DND-41 (cell line): ENCODE measurements at places on chromosomes 4 and X.

- H3K4me1 ChIP-seq: no peaks in the 10 kb centered on the region
- no peaks in the 10 kb centered on the region for H3K27me3 ChIP-seq
- no peak for DNase-seq
- no peaks in the 10 kb centered on the region for H3K36me3 ChIP-seq
- no peak overlapping the region for H3K4me3 ChIP-seq
These were observed 177.3 kb upstream of the SLIT2 start for GRCh38 chr4:20074450-20074849.

- no peaks in the 10 kb centered on the region for H3K4me1 ChIP-seq
- DNase-seq: no peak
- no peaks in the 10 kb centered on the region for H3K36me3 ChIP-seq
These were observed 48.6 kb upstream of the DCX start for GRCh38 chrX:111460607-111461006.

GRCh38 chr4:142846729-142847596 is 862 bp upstream of the INPP4B start:
- DNase-seq: peak; percentile 77
- no peaks in the 10 kb centered on the region for H3K27me3 ChIP-seq
- H3K4me1 ChIP-seq: peaks cover 33% of the 10 kb centered on the region

DNA sequence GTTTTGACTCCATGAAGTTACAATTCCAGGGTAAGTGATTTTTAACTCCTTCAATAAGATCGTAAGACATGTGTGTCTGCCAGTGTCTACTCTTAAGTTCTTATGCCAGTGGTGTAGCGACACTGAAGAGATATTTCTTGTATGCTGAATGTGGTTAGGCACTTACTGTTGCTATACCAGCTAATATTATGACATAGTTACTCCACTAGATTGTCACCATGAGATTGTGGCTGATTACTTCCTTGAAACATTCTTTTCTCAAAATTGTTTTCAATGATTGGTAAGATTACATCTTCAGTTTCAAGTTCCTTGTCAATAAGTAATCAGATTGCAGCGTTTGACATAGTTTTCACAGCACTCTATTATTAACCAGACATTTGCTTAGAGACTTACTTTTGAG is 60.6 kb upstream of the PAGE5 start:
- peaks cover 18% of the 10 kb centered on the region for H3K4me1 ChIP-seq
- no peak overlapping the region for H3K27ac ChIP-seq
- no peaks in the 10 kb centered on the region for H3K36me3 ChIP-seq

GRCh38 chr4:98300706-98301105 is 39.5 kb downstream of the RAP1GDS1 start:
- H3K4me1 ChIP-seq: no peaks in the 10 kb centered on the region
- no peaks in the 10 kb centered on the region for H3K27me3 ChIP-seq
- no peak overlapping the region for H3K4me3 ChIP-seq
